Renal cortex interstitium (tissue), 15 donors: ENCODE measurements at places on chromosomes 5 and 9. TPM values are rescaled to one million over a fixed set of nuclear protein-coding genes. Genes with fewer than 3 reads are reported as not detected.
A peak's percentile ranks its signal among the peaks of the same experiment; 100 is the strongest.

DNA sequence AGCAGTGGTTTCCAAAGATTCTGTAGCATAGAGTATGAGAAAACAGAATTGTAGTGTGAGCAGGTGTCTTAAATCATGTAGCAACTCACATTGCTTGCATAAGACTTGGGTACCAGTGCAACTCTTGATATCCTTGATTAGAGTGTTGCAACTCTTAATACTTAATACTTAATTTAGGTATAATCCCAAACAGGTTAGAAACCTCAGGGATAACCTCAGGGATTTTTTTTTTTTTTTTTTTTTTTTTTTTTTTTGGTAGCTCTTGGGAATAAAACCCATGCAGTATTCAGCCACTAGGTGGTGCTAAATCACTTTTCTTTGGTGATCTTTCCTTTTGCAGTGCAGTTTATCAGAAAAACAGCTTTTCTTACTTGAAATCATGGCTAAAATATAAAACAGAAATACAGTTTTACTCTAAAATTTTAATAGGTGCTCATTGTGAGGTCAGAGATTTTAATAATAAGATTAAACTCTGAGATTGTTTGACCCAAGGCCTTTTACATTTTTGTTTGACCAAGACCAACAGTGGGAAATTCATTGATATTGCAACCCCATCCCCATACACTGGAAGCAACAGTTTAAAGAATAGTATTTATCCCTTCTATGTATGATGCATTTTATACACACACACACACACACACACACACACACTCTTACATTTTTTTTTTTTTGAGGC is 55.3 kb downstream of the ERAP1 start:
- DNase-seq, result peak; percentile 50

GRCh38 chr9:70901013-70901412 is 220.4 kb downstream of the TRPM3 start:
- DNase-seq, result no peak

GRCh38 chr9:129322641-129323375 is 144.7 kb upstream of the IER5L start:
- no peak for DNase-seq

- no peak for DNase-seq
Observed at GRCh38 chr5:145111420-145111819, 723.7 kb downstream of the PRELID2 start.

DNA sequence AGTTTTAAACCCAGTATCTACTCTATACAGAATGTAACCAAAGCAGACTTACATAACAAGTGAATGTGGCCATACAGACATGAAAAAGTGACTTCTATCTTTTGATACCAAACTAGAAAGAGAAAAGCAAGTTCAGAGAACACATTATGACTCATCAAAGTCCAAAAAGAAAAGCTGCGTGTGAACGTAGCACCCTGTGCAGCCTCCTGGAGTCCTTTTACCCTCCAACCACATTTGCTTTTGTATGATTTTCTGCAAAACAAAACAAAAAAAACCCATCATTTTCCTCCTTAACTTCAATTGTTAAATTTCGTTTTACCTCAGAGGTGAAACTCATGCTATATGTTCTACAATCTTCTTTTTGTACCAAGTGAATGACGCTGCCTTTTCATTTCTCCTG is 2.8 kb upstream of the SMARCA2 start:
- DNase-seq, result no peak

GRCh38 chr5:151483176-151483575 is 35.8 kb downstream of the SLC36A1 start:
- DNase-seq, result no peak

- DNase-seq, result no peak
Observed at GRCh38 chr9:114046237-114046755, 31.8 kb downstream of the AMBP start.

Gene PCDHB12
- 4.6 TPM for polyA plus RNA-seq

Gene RAD50
- polyA plus RNA-seq, result 49.9 TPM

Gene TMEFF1
- polyA plus RNA-seq, result 10.3 TPM

Gene NFIB
- 22.1 TPM for polyA plus RNA-seq
